ENCODE measurements at places on chromosomes 5 and 9.

GRCh38 chr5:147437161-147437596, 72.7 kb downstream of the DPYSL3 start:
- no peak for DNase-seq

DNA sequence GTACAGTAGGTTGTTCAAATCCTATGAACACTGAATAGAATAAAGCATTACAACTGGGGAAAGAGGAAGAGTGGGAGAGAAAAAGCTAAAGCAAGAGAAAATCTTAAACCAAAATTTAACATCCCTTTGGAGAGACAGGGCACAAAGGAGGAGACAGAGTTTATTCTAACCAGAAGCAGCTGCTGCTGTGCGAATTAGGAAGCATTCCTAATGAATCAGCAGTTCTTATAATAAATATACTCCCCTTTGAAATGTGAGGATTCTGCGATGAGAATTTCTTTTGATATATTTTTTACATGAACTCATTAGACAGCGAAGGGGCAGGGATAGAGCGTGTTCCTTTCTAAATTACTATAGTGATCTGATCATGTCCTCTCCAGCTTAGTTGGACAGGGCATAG, 233.4 kb downstream of the DENND1A start:
- DNase-seq = no peak

DNA sequence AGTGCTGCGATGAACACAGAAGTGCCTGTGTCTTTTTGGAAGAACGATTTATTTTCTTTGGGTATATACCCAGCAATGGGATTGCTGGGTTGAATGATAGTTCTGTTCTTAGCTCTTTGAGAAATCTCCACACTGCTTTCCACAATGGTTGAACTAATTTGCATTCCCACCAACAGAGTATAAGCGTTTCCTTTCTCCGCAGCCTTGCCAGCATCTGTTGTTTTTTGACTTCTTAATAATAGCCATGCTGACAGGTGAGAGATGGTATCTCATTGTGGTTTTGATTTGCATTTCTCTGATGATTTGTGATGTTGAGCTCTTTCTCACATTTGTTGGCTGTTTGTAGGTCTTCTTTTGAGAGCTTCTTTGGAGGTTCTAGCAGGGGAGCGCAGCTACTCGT, 134.6 kb downstream of the TENT4A start:
- DNase-seq = no peak

DNA sequence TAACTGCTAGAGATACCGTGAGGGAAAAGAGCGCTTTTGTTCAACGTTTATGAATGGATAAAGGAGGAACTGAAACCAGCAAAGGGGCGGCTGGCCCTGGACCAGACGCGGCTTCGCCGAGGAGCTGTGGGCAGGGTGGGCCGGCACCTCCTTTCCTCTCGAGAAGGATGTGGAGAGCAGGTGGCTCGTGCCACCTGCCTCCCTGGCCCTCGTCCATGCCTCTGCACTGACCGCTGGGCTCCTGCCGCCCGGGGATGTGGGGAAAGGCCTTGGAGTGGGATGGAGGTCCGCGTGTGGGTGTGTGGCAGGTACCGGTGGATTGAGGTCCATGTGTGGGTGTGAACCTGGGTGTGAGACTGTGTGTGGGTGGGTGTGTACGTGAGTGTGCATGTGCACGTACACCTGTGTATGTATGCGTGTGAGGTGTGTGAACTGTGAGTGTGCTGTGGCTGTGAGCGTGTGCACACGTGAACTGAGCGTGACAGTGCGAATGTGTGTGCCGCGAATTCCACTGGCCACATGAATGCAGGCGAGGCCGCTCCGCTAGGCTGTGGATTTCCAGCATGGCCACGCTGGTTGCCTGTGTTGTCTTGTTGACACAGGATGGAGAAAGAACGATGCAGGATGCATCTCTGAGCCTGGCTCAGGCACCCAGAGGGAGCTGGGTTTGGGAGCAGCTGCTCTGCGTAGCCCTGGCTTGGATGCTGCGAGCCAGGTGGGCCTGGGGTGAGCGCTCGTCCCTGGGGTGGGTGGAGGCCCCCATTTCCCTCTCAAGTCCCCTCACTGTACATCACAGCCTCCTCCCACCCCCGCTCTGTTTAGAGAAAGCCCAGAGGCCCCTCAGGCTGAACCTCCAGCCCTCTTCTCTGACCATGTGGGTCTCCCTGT, 4.4 kb upstream of the CEP72 start:
- DNase-seq = no peak

- no peak for DNase-seq
Observed at GRCh38 chr9:16385590-16385989, 484.9 kb downstream of the BNC2 start.

DNA sequence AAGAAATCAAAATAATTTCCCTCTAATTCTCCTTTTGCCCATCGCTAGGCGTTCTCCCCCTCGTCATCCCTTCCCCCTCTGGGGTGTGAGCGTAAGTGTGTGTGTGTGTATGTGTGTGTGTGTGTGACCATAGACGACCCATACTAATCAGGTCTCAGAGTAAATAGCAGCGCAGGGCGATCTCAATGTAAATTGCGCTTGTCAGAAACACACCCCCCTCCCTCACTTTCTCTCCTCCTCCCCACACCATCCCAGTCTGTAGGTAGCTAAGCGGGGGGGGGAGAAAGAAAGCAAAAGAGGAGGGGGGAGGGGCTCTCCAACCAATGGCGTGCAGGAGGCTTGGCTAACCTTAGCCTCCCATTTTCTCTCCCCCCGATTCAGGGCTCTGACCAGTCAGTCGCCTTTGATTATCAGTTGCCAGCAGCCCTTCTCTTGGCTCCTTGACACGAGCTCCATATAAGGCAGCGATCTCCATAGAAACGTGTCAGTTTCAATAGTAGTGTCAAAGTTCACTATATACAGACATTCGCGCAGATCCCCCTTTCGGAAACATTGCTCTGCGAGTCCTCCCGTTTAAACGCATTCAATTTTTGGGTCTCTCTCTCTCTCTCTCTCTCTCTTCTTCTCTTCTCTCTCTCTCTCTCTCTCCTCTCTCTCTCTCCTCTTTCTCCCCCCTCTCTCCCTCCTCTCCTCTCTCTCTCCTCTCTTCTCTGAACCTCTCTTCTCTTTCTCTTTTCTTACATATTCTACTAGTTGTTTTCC, at the start of gene NR2F1:
NR2F1 (plus strand) TSS at position 546 of the 762 bp plus-strand sequence. CDS start 1,802 bp downstream, outside the sequence.
- DNase-seq = no peak

DNA sequence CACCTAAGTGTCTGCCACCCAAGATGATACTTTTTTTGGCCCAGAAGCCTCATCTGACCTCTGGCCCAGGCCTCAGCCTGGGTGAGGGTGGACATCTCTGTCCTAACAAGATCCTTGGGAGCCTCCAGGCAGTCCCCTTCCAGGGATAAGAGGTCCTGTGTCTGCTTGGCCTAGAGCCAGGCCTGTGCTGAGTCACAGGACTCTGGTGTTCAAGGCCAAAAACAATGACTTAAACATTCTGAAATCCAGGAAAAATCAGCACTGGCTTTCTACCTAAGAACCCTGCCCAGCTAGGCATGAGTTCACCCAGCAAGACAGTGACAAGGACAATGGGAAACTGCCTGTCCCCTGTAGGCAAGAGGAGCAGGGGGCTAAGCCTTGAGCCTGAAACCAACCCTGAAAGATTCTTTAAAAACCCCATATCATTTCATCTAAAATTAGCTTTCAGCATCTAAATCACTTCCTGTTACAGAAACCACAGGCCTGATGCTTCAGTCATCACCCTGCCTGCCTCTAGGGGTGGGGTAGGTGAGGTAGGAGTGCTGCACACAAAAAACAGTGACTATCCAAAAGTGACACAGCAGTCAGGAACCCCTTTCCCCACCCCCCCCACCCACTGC, 29.9 kb downstream of the CSF2 start:
- DNase-seq = peak; percentile 75

- DNase-seq = peak; percentile 76
Observed at GRCh38 chr9:33225319-33226147, 14.4 kb upstream of the SPINK4 start.

- no peak for DNase-seq
Observed at GRCh38 chr5:143442385-143442784, 38.9 kb upstream of the NR3C1 start.

GRCh38 chr9:127808347-127809001, 5.8 kb downstream of the FPGS start:
- DNase-seq = no peak

- DNase-seq = no peak
Observed at GRCh38 chr9:137639303-137640051, 20.7 kb downstream of the EHMT1 start.

- no peak for DNase-seq
Observed at GRCh38 chr9:94183240-94183999, 75.7 kb upstream of the ZNF169 start.

- no peak for DNase-seq
Observed at GRCh38 chr5:147750065-147750464, 32.5 kb downstream of the JAKMIP2 start.

DNA sequence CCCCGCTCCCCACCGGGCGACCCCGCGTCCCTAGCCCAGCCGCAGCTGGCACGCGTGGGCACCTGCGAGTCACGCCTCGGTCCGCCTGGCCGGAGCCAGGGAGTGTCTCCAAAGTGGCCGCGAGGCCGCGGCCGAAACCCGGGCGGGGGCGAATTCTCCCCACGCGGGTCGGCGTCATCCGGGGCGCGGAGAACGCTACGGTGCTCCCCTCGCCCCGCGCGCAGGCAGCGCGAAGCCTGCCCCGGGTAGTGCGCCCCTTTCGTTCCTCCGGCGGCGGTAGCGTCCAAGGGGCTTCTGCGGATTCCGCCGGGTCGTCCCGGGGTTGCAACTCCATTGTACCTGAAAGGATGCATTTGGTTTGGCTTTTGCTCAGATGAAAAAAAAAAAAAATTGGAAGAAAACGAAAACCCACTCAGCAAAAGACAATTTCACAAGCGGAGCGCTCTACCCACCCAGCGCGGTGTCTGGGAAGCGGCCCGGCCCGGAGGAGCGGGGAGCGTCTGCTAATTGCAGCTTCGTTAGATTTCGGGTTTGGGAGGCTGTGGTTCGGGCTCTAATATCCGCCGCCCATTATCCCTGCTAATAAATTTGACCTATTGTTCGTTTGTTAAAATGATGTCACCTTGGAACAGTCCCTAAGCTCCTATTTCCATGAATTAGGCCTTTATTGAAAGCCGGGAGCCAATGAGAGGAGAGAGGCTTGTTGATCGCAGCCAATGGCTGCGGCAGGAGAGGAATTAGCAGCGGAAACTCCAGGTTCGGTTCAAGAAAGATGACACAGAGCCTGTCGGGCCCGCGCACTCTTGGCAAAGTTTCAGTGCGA, at the start of gene TLX3:
TLX3 (plus strand) TSS at position 796 of the 823 bp plus-strand sequence. CDS start 118 bp downstream, outside the sequence.
- no peak for DNase-seq

- no peak for DNase-seq
Observed at GRCh38 chr9:111356481-111357244, 26.6 kb upstream of the OR2K2 start.

GRCh38 chr9:134458207-134459108, 132.2 kb downstream of the RXRA start:
- DNase-seq = no peak

DNA sequence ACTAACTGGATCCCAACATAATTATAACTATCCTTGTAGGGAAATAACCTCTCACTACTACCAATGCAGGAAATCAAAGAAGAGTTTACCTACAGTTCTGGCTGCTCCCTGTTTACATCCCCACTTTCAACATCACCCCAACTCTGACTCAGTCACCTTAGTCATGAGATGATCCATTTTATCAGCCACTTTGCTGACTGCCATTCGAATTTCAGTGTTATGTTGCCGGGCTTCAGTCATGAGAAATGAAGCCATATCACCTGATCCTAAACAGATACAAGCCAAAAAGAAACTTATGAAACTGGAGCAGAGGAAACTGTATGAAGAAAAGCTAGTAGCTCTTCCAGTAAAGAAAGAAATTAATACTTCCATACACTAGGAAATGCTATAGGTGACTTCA, 33.7 kb downstream of the SLC31A2 start:
- no peak for DNase-seq

DNA sequence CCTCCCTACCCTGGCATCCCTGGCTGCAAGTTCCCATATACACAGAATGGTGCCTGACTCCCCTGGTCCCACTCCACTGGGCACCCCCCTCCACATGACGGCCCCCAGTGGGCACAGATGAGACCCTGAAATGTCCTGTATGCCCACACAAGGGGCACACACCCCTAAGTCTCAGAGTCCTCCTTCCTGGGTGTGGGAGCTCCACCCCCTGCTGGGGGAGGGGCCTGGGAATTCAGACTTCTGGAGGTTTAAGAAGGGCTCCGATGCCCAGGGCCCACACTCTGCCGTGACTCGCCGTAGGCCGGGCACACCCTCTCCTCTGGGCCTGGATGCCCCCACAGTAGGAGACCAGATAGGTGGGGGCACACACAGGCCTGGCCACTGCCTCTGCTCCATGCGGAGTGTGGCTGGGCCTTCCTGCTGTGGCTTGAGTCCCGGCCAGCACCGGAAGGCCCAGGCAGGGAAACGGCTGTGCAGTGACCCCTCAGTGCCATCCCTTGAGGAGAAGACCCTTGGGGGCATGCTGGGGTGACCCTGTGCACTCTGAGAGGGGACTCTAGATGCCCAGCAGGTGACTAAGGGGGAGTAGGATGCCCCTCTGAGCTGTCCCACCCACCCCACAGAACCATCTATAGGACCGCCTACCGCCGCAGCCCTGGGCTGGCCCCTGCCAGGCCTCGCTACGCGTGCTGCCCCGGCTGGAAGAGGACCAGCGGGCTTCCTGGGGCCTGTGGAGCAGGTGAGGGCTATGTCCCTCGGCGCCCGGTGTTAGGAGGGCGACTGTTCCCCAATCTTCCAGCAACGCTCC, 6.5 kb downstream of the EGFL7 start:
- no peak for DNase-seq

- no peak for DNase-seq
Observed at GRCh38 chr5:177528631-177529030, 11.9 kb upstream of the DDX41 start.

GRCh38 chr9:98006127-98006796, 23.1 kb downstream of the ANP32B start:
- DNase-seq = no peak

GRCh38 chr9:85662573-85662972, 79.2 kb downstream of the AGTPBP1 start:
- no peak for DNase-seq

- no peak for DNase-seq
Observed at GRCh38 chr9:136880651-136881050, 5.7 kb upstream of the TRAF2 start.

DNA sequence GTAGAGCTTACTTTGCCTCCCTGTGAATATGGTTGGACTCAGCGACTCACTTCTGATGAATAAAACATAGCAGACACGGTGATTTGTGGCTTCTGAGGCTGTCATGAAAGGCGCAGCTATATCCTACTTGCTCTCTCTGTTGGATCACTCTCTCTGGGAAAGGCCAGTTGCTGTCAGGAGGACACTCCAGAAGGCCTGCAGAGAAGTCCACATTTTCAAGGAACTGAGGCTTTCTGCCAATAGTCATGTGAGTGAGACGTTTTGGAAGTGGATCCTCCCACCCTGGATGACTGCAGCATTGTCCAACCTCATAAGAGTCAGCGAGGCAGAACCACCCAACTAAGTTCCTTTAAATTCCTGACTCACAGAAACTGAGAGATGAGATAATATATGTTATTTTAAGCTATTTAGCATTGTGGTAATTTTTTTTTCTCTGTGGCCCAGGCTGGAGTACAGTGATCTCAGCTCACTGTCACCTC, 156.0 kb upstream of the MAST4 start:
- no peak for DNase-seq

DNA sequence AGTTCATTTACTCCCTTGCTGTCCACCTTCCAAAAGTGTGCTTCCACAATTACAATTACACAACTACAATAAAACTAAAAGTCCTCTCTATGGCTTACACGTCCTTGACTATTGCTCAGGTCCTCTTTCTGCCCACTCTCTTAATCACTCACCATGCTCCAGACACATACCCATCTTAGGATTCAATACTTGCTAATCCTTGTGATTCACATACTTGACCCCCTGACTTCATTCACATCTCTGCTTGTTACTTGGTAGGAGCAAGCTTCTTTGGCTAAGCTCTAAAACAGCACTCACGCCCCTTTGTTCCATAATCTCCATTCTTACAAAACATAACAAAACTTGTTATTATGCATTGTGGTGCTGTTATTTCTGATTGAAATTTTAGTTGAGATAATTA, 215.8 kb downstream of the EDIL3 start:
- no peak for DNase-seq

Data from CD8-positive, alpha-beta T cell (primary cell).